ENCODE measurements at places on chromosomes 3 and 15.

- no peak for DNase-seq
These were observed 129.4 kb downstream of the LPP start for GRCh38 chr3:188283347-188283746.

DNA sequence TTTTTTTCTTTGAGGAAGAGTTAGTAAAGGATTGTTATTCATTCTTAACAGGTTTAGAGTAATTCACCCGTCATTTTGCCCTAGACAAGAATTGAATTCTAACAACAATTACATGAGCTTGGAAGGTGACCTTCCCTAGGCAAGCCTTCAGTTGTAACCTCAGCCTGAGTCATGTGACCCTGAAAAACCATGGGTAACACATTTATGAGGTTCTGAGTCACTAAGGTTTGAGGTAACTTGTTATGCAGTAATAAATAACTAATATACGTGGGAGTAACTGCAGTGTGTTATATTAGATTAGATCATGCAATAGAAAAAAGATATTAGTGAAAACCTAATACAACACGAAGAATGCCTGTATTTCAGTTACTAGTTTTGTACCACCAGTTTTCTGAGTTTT, 237.6 kb upstream of the NDN start:
- DNase-seq = no peak

GRCh38 chr3:17357035-17357710, 385.3 kb downstream of the TBC1D5 start:
- no peak for DNase-seq

DNA sequence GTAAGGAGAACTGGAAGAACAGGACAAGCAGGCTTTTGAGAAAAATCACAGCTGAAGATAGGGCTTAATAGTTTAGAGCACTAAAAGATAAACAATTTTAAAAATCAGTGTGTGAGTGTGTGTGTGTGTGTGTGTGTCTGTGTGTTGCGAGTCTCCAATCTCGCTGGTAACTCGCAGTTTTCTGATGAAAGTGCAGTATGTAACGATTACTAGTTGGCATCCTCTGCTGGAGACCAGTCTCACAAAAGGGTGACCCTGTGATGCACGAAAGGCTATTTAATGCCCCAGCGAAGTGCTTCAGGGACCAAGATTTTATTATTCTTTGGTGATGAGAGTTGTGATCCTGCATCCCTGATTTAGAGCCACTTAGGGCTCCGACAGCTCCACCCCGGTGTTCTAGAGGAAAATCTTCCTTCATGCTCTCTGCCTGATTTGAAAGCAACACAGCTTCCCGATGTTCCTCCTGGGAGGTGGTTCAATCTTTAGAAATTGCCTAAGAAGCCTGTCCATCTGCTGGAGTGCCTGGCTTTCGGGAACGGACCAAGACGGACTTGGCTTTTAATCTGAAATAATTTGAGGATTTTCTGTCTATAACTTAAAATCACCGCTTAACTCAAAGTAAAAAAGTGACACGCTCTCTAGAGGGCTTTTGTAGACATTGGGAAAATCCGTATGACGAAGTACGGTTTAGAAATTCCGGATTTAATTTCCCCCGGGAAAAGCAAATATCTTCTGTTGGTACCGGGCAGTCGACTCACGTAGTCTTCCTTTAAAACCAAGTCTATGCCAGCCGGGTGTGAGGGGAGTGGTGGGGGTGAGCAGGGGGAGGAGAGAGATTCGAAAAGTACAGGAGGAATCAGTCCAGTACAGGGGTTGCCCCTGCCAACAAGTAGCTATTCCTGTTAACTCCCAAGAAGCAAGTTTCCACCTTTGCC, 1.1 kb upstream of the ALCAM start:
- no peak for DNase-seq

- no peak for DNase-seq
These were observed 320.6 kb downstream of the MECOM start for GRCh38 chr3:169342652-169343505.

DNA sequence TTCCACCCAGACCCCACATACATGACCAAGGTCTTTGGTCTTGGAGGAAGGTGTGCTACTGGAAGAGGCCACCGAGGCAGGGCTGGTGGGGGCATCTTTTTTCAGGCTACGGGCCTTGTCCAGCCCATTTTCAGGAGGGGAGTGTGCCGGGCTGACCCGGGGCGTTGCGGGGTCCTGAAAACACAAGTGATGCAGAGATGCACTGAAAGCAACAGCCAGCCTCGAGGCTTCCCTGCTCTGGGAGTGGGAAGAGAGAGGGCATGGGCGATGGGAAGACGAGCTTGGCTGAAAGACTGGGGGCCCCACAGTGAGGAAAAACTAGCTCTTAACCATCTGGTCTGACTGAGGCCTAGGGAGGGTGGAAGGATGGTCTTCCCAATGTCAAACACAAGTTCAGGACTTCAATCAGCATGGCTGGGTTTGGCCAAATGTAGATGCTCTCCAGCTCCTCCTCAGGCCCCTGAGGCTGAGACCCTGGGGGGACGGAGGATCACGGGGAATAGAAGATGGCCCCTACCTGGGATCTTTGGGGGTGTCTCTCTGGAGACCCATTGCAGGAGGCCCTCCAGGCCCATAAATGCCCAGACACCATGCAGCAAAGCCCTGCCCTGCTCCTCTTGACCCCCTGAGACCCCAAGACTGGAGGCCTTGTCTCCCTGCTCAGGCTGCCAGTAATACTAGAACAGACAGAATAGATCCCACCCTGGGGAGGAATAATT, 38.9 kb downstream of the TLE3 start:
- DNase-seq = no peak

DNA sequence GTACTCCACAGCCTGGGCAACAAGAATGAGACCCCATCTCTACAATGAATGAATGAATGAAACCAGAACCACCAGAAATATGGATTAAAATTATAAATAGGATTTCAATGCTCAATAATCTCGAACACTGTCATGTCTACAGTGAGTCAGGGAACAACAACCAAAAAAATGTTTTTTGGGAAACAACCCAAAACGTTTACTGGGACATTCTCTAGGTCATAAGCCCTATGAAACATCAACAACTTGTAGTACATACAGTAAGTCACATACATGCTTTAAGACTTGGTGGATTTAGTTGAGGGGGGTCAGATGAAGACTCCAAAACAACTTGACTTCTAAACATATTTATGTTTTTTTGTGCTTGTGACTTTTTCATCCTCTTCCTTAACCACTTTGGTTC, 511.2 kb downstream of the FOXP1 start:
- DNase-seq = no peak

DNA sequence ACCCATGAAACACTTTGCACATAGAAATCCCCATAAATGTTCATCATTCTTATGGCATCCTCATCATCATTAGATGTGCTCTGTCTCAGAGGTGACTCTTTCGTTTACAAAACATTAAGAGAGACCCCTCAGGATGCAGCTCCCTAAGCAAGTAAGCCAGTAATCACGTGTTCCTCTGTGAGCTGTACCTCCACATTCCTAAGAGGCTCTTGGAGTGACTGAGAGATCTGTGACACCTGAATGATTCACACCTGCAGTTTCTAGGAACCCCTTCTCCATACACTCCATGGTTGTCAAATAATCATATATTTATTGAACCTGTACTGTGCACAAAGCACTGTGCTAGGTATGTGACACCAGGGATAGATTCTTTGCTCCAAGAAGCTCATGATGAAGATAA, 602.4 kb downstream of the UNC13C start:
- DNase-seq = no peak

- DNase-seq = no peak
These were observed 35.0 kb downstream of the EEFSEC start for GRCh38 chr3:128188326-128188725.

GRCh38 chr15:28978011-28978378, 92.2 kb downstream of the APBA2 start:
- DNase-seq = no peak

- DNase-seq = peak; percentile 83
These were observed 27.5 kb downstream of the BHLHE40 start for GRCh38 chr3:5006755-5007202.

- DNase-seq = no peak
These were observed 252.0 kb upstream of the VEPH1 start for GRCh38 chr3:157755233-157755632.

DNA sequence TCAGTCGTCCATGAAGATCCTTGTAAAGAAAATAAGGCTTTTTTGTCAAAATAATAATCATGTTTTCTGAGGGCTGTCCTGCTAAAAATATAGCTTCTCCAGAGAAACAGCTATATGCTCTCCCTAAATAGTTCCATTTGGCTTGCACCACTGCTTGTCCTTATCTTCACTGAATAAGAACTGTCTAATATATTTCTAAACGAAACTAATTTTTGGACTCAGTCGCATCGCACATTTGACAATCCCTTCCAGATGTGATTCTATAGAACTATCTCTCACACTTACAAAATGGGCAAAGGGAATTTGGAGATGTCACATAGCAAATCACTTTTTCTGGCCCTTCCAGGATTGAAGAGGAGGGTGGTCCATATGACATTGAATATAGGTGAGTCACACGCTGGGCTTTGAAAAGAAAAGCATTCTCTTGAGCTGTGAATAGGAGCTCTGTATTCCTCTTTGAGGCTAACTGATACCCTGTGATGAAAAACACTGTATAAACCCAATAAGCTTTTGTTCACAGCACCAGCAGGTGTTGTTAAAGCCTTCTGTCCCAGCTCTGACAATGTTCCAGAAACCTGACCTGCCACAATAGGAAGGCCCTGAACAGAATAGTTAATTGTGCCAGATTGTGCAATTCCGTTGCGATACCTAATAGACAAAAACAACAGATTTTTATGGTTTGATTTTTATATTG, 1144.2 kb downstream of the ROBO2 start:
- no peak for DNase-seq

- DNase-seq = no peak
These were observed 416.5 kb downstream of the PLCL2 start for GRCh38 chr3:17301271-17301670.

GRCh38 chr15:101233651-101234280, 18.1 kb downstream of the CHSY1 start:
- DNase-seq = no peak

DNA sequence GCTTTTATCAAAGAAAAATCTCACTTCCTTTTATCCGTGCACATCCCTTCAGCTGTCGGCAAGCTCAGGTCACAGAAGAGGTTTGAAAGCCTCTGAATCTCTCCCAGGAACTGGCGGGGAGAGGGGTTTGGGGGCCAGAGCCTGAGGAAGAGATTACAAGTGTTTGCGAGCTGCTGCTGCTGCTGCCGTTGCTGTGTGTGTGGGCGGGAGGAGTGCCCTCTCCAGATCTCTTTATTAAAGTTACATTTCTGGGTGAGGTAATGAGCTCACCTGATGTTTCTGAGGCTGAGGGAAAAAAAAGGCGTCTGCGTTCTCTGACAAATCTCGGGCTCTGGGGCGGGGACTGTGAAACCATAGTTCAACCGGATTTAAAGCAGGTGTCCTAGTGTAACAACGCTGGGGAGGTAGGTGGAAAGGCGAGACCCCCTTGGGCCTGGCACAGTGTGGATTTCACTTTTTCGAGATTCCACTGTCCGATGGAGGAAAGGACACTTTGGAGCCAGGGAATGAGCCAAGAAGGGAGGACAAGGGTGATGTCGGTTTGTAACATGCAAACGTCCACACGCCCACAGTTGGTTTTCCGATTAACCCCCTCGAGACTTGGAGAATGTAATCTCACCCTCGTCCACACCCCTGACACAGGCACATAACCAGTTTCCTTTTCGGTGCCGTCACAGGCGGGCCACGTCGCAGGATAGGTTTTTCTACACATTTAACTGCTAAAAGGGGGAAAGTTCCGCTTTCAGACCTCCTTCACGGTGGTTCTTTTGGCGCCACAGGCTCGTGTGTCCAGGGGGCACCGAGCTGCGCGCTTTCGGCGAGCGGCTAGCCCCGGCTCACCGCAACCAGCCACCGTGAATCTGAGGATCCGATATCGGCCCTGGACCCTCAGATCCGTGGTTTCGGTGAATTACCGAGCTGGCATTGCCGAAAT, 2.1 kb downstream of the ALCAM start:
- peak; percentile 82 for DNase-seq

DNA sequence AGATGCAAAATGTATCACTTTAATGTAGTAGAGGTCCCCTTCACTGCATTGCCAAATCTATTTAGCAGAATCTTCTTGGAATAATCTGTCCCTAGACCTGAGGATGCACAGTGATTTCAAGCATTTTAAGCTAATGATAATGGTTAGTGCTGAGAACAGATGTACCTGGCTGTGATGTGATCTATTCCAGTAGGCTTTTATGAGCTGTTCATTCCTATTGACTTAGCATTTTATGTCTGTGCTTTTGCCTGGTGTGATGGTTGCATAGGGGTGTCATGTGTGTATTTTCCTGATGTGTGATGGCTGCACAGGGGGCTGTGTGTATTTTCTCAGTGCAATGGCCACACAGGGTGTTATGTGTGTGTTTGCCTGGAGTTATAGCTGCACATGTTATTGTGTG, 272.9 kb downstream of the TIGIT start:
- no peak for DNase-seq

GRCh38 chr15:39581793-39582285, 960 bp downstream of the THBS1 start:
- peak; percentile 60 for DNase-seq

- no peak for DNase-seq
These were observed 28.3 kb downstream of the SUCNR1 start for GRCh38 chr3:151901644-151902285.

DNA sequence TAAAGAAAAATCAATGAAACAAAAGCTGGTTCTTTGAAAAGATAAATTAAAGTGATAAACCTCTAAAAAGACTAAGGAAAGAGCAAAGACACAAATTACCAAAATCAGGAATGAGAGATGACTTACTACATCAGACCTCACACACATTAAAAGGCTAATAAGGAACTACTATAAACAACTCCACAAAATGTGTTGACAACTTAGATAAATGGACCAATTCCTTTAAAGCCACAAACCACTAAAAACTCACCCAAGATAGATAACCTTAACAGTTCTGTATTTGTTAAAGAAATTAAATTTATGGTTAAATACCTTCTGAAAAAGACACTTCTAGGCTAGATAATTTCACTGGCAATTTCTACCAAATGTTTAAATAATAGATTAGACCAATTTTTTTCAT, 170.4 kb downstream of the SMAD6 start:
- no peak for DNase-seq

- no peak for DNase-seq
These were observed 24.5 kb upstream of the NR2C2 start for GRCh38 chr3:14922863-14923262.

DNA sequence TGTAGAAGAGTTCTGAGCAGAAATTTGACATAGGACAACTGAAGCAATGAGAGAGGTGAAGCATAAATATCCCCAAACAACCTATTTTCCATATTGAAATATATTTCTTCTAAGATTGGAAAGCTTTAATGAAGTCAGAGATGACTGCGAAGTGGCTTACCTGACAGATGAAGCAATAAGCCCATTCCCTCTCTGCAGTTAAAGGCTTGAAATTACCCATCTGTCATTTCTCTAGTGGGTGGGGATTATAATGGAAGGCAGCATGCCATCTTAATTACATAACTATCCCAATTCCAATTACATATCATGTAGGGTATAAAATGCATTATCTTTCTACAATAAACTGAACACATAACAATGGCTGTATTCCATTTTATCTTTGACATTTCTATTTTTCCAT, 1070.5 kb downstream of the SI start:
- no peak for DNase-seq
